ENCODE measurements at places on chromosomes 7 and 10.

DNA sequence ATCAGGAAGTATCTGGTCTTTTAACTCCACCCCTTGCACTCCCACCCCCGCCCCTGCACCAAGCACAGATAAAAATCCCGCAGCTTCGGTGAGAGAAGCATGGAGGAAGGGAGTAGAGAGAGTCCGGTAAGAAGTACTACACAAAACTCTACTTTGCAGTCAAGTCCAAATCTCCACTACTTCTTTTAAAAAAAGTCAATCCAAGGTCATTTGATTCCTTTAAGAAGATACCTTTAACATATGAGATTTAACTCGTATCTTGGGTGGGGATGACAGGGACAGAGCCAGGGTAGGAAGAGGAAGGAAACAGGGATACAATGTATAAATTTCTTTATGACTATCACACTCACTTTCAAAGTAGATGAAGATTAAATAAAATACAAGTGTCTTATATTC, 132.1 kb downstream of the NRBF2 start:
- DNase-seq = peak; percentile 64

DNA sequence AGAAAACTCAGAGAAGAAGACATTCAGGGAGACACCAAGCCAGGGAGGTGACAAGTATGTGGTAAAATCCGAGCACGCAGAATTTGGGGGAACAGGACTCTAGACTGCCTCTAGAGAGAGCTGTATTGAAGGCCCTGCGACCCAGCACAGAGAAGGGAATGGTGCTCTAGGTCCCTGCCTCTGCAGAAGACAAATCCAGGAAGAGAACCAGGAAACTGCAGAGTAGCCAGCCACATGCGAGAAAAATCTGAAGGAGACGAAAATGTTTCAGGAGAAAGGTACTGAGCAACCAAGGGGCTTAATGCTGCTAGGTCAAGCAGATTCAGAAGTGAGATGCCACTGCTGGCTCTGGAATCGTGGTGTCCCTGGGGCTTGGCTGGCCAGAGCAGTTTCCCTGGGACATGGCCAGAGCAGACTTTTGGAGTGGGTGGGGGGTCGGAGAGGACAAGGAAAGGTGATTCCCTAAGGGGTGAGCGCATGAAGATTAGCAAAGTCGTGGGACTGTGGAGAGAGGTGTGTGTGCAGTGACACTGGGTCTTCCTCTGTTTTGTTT, 158.0 kb upstream of the KLF6 start:
- no peak for DNase-seq

GRCh38 chr10:48760983-48761382, 76.3 kb downstream of the WDFY4 start:
- DNase-seq = no peak

- DNase-seq = no peak
Observed at GRCh38 chr7:70060298-70061068, 462.2 kb downstream of the AUTS2 start.

DNA sequence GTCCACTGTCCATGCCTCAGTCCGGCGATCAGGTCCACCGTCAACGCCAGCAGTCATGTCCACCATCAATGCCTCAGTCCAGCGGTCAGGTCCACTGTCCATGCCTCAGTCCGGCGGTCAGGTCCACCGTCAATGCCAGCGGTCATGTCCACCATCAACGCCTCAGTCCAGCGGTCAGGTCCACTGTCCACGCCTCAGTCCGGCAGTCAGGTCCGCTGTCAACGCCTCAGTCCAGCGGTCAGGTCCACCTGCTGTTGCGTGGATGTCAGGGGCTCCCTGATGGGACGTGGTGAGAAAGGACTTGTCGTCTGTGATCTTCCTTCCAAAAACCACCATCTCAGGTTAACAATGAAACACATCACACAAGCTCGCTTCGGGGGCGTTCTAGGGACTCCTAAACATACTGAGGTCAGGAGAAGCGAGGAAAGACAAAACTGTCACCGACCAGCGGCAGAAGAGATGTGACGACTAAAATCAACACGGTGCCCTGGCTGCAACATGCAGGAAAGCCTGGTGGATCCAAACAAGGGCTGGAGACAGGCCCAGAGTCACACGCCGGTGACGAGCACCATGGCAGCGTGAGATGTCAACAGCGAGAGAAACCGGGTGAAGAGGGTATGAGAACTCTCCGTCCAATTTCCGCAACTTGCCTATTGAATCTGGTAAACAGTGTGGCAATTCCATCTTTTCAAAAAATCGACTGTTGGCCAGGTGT, 264.2 kb downstream of the MAD1L1 start:
- DNase-seq = no peak

DNA sequence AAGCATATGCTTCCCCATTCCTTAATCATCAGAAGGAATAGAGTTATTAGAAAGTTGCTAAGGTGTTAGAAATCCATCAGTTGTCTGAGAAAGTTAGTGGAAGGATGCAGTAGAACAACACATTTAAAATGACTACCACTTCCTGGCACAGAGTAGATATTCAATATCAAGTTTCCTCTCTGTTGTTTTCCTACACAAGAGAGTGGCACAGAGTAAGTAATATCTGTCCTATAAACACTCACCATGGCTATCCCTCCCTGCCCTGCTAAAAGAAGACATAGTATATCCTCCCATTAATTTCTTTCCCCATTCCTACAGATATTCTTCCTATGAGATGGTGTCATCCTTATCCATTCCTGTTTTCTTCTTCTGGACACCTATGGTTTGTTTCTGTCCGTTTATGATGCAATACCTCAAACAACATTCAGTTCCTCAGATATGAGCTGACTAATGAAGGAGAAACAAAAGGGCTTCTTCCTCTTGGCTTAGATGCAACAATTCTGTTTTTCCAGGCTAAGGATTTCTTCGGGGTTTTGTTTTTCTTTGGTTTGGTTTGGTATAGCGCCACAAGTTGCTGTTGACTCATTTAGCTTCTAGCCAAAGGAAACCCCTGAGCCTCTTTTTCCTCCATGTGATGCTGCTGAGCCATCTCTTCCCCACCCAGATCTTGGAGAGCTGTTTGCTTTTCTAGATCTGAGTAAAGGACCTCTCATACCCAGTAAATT, 32.9 kb upstream of the BPGM start:
- DNase-seq = peak; percentile 99

GRCh38 chr10:112811741-112812551, 138.1 kb upstream of the TCF7L2 start:
- peak; percentile 93 for DNase-seq

DNA sequence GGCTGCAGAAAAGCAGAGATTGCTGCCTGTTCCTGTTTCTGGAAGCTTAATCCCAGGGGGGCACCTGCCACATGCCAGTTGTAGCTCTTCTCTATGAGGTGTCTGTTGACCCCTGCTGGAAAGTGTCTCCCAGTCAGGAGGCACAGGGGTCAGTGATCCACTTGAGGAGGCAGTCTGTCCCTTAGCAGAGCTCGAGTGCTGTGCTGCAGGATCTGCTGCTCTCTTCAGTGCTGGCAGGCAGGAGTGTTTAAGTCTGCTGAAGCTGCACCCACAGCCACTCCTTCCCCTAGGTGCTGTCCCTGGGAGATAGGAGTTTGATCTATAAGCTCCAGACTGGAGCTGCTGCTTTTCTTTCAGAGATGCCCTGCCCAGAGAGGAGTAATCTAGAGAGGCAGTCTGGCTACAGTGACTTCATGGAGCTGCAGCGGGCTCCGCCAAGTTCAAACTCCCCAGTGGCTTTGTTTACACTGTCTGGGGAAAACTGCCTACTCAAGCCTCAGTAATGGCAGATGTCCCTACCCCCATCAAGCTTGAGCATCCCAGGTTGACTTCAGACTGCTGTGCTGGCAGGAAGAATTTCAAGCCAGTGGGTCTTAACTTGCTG, 57.6 kb upstream of the CROT start:
- DNase-seq = no peak

DNA sequence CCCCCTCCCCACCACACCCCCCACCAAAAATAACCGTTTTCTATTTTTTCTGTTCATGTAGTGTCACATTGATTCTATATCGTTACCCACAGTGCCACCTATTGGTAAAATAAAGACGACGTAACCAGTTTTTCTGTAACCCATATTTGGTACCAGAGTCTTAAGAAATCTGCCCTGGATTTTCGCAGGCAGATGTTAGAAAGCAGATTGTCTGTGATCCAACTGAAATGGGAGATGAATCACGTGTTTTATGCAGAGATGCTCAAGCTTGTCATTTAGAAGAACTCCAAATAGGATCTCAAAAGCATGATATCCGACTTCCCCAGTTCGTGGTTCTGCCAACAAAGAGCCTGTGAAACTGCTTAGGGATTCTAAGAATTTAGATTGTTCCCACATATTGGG, 261.1 kb upstream of the CSTF2T start:
- peak; percentile 18 for DNase-seq

DNA sequence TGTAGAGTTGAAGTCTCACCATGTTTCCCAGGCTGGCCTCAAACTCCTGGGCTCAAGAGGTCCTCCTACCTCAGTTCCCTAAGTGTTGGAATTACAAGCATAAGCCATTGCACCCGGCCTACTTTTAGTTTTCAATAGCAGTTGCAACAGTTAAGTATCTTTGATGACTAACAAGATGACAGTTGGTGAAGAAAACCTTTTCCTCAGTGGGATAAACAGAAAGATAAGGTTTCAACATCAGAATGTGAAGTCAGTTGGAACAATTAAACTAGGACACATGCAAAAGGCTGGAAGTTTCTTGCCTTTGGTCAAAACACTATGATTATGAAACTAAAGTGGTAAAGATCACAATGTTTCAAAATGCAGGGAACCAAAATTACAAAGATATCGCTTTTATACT, 169.2 kb downstream of the ZNF438 start:
- no peak for DNase-seq

DNA sequence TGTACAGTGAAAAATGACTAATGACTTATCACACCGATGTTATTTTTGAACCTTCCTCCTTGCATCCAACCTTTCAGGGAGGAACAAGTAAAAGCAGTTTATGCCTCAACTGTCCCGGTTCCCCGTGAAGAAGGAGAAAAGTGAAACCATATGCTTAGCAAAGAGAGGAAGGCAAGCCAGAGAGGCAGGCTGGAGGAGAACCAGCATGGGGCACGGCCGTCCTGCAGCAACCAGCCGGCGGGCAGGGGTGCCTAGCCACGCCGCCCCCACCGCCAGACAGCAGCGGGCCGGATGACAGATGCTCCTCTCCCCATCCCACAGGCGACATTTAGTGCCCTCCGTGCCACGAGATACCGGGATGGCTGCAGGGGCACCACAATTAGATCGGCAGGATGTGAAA, 421.4 kb upstream of the MGMT start:
- DNase-seq = no peak

DNA sequence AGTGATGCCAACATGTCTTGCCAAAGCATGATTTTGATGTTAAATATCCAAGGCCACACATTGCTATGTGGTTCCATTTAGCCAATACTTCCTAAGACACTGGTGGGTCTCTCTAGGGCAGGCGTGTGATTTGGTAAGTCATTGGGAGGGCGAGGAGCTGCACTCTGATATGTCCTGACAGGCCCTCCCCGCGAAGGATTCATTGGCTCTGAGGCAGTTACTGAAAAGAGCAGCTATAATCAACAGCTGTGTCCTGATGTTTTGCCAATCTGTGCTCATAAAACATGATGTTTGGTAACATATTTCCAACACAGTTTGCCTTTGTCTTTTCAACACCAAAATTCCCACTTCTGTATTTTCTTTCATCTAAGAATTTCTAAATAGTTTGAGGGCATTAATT, 646.7 kb downstream of the PARD3 start:
- peak; percentile 32 for DNase-seq

- DNase-seq = no peak
Observed at GRCh38 chr7:31022117-31022516, 30.0 kb upstream of the ADCYAP1R1 start.

- DNase-seq = no peak
Observed at GRCh38 chr7:603152-603951, 83.7 kb upstream of the PDGFA start.

DNA sequence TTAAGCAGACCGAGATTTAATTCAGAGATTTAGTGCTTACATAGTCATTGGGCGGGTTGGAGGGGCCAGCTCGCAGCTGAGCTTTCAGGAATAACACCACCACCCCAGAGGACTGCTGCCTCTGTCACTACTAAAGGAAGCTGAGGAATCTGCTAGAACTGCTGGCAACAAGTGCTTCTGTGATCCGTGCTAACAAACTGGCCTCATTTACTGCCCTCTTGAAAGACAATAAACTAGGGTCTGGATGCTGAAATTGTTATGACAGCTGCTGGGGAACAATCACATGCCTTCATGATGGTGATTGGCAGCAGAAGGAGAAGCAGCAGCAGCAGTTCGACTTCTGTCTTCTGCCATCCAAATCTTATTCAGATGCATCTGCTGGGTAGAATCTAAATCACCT, 285.5 kb upstream of the TAC1 start:
- no peak for DNase-seq

DNA sequence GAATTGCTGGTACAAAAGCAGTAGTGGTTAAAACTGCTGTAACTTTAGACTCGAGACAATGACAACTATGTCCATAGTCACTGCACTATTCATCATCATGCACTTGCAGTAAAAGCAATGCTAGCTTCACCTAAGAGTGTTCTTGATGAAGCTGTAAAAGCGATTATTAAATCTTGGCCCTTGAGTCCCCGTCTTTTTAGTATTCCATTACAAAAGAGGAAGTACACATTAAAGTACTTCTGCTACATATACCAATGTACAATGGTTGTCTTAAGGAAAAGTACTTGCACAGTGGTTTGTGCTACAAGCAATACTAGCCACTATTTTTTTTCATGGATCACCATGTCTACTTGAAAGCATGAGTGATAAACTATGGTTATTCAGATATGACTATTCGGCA, 78.3 kb downstream of the ATAD1 start:
- DNase-seq = no peak

GRCh38 chr10:130439766-130440165, 303.6 kb downstream of the GLRX3 start:
- no peak for DNase-seq

DNA sequence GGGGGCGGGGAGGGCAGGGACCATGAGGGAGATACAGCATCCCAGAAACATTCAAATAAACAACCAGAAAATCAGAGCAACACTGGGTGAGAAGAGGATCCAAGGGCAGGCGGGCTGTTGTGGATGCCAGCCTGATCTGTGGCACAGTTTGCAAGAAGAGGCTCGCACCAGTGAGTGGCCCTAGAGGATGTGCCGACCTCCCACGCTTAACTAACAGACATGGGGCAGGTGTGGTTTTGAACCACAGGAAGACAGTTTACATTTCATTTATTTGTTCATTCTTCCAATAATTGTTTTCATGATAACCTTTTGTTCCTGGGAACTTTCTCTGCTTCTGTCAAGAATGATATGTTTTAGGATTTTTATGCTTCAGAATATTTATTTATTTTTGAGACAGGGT, 115.6 kb downstream of the ZNF248 start:
- no peak for DNase-seq

- no peak for DNase-seq
Observed at GRCh38 chr7:132353936-132354335, 222.3 kb downstream of the PLXNA4 start.

GRCh38 chr10:17430647-17431355, 23.6 kb downstream of the ST8SIA6 start:
- peak; percentile 59 for DNase-seq

GRCh38 chr10:12077580-12078180, 8.9 kb downstream of the DHTKD1 start:
- no peak for DNase-seq

- no peak for DNase-seq
Observed at GRCh38 chr7:132275416-132276233, 300.6 kb downstream of the PLXNA4 start.

GRCh38 chr7:16421333-16422102, at the start of gene CRPPA:
TSS of gene CRPPA (minus strand) at chr7:16421538. CDS start at chr7:16421322, 216 bp downstream.
- DNase-seq = peak; percentile 83

- no peak for DNase-seq
Observed at GRCh38 chr10:86019141-86019540, 347.5 kb downstream of the GRID1 start.
